ENCODE measurements at places on chromosomes 7 and 10.

- no peak for DNase-seq
Observed at GRCh38 chr7:112619343-112619742, 138.6 kb downstream of the LSMEM1 start.

GRCh38 chr10:76869931-76870330 is 767.7 kb downstream of the KCNMA1 start:
- no peak for DNase-seq

GRCh38 chr10:61791216-61791615 is 110.3 kb upstream of the ARID5B start:
- no peak for DNase-seq

- no peak for DNase-seq
Observed at GRCh38 chr10:62738916-62739315, 65.6 kb upstream of the ADO start.

DNA sequence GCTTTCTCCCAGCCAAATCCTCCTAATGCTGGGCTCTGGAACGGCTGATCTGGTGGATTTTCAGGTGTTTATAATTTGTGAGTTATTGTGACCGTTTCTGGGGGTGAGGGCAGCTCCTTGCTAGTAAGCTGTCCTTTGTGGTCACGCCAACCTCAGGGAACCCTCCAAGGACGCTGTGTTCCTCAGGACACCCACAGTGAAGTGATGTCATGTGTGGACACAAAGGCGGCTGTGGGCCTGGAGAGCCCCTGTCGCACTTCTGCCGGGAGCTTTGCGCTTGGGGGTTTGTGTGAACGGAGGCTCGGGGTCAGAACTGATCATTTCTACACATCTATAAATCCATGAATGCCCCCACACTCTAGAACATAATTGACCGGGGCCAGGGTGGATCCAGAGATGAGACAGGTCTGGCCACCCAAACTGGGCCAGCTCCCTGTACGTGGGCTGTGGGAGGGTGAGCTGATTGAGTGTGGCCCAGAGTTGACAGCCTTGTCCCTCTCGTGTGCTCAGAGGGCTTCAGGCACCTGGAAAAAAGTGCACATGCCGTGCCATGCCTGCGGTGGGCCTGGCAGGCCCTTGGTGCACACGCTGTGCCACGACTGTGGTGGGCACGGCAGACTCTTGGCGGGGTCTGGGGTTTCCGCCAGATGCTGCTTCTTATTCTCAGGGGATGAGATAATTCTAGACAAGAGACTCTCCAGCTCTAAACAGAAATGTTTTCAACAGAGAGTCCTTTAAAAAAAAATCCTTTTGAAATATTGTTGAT is 130.2 kb downstream of the VIPR2 start:
- no peak for DNase-seq

GRCh38 chr10:110615057-110615747 is 28.9 kb upstream of the RBM20 start:
- DNase-seq = no peak

GRCh38 chr7:141198194-141198958 is 124.5 kb downstream of the TMEM178B start:
- no peak for DNase-seq

DNA sequence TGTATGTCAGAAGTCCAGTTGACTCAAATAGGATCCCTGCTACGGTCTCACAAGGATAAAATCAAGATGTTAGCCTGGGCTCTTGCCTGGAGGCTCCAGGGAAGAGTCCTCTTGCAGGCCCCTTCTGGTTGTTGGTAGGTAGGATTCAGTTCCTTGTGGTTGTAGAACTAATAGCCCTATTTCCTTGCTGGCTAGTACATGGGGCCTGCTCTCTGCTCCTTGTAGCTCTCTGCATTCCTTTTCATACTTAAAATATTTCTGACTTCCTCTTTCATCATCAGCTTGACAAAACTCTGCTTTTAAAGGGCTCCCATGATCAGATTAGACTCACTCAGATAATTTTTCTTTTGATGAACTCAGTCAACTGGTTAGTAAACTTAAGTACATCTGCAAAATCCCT is 756.7 kb downstream of the GATA3 start:
- no peak for DNase-seq

GRCh38 chr10:84065804-84066601 is 73.3 kb upstream of the GHITM start:
- no peak for DNase-seq

Measured in anterior cingulate cortex (tissue), 58 donors.